ENCODE measurements at places on chromosomes 7 and 10.

- no peak for DNase-seq
Measured at GRCh38 chr7:122803323-122803722, 82.9 kb downstream of the CADPS2 start.

GRCh38 chr7:129405527-129405926, 28.7 kb upstream of the STRIP2 start:
- DNase-seq = no peak

DNA sequence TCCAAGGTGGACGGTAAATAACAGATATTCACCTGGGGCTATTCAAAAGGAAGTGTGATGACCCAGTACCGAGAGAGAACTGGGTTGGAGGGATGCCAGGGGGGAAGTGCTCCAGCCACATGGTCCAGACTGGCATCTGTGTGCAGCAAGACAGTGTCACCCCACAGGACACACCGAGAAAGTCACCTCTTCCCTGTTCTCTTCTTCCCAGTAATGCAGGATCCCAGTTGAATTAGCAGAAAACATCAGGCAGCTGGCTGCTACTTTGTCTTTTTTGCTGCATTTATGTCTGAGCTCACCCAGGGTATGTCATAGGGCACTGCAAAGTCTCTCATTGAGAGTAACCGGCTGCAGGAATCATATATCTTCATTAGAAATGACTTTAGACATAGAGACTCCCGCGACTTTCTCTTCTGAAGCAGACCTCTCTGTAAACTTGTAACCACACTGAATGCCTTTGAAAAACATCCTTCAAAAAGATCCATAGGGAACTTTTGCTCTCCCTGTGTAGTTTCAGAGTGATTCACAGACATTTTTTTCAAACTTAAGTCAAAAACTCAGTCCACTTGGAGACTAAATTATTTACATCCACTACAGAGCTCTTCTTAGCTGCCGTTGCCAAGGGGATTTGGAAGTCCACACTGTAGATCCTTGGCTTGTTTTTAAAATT, 609.0 kb upstream of the DPP6 start:
- no peak for DNase-seq

GRCh38 chr7:127290116-127290655, 37.4 kb upstream of the GRM8 start:
- no peak for DNase-seq

DNA sequence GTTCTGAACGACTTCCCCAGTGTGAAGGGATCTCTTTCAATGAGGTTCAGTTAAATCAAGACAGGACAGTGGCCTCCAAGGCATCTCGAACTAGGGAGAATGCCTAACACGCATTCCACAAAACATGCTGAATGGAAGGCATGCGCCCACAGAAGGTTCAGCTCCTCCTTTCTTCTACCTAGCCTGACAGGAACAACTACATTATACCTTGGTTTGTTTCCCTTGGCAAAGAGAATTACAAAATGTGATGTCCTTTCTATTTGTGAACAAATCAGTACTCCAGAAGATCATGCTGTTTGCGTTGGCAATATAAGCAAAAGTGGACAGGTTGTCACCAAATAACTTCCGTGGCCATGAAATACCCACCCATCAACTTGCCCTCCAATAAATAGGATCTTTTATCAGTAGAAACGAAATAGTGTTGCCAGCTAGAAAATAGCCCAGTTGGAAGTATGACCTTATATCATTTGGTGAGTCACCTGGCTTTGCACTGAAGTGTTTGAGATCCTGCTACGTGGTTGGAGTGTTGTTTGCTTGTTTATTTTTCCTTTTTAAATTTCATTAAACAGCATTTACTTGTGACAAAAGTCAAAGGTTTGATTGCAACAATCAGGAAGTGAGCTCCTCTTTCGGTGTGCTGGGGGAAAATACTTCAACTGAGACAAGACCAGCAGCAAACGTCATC, 117.0 kb upstream of the FAM204A start:
- no peak for DNase-seq

DNA sequence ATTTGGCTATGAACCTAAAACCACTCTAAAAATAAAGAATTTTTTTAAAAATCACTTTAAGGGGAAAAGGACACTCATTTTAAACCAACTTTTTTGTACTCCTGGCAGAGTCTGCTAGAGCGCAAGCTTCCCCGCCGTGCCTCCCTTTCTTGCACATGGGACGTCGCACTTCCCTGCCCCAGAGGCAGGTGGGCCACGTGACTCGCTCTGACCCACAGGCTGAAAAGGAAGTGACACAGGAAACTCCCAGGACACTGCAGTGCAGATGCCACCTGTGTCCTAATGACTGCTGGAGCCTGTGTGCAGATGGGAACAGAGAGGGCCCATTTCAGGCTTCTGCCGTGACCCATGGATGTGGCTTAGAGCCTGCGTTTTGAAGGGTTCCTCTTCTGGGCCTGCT, 142.1 kb upstream of the LANCL2 start:
- no peak for DNase-seq

DNA sequence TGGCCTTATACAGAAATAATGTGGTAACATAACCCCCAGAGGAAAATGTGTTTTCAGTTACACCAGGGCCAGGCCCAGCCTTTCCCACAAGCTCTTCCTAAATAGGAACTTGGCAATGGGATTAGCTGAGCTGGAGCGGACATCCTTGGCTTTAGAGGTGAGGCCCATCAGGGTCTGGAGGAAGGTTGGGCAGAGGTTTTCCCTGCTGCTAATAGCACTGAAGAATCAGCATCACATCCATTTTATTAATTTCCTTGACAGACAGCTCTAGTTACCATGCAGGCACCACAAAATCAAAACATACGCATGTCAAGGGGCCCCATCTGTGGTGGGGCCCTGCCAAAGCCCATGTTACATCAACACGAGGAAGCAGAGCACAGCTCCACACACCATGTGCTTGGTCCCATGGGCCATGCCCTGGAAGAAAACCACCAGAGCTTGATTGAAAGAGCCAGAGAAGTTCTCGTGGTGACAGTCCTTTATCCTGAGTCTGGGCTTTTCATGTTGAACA, 566.6 kb downstream of the KCNMA1 start:
- no peak for DNase-seq

DNA sequence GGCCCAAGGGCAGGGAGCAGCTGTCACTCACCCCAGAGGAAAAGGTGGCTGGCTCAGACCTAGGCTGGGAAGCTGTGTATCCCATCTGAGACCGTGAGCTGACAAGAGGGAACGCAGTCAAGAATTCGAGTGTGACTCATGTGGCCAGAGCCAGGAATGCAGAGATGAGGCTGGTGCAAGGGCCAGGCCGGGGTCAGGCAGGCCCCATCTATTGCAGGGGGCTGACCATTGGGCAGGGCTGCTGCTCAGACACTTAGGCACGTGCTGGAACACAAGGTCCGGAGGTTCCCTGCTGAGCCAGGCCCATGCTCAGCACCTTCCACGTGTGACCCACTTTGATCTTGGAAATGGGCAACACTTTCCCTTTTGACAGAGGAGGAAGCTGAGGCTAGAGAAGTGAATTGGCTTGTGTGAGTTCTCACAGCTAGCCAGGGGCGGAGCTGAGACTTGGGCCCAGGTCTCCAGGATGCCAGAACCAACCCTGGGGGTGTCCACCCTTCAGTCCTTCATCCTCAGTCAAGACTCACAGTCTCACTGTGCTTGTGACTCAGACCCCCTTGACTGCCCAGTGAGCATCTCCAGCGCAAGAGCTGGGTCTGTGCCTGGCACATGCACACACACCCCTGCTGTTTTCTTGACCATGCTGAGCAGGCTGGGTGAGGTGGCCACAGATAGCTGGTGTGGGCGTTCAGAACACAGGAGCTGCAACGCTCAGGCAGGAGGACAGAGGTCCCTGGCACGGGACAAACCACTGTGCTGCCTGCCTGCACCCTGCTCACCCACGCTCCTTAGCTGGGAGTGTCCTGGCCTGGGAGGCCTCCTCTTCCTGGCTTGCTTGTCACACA, 47.6 kb upstream of the PPIF start:
- DNase-seq = no peak

DNA sequence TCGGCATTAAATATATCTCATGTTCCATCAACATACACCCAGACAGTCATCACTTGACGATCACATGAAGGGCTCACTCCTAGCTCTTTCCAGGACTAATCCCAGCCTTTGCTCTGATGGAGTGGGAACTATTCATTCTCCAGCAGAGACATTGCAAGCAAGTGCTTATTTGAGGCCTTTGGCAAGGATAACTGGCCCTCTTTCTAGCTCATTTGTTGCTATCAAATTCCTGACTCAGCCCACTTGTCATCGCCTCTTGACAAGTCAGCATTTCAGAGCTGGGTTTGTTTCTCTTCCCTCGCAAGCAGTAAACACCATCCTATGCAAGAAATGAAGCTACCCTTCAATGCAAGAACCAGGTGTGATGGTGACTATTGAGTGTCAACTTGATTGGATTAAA, 1165.7 kb upstream of the AUTS2 start:
- DNase-seq = no peak

GRCh38 chr7:20351901-20352300, 21.2 kb downstream of the ITGB8 start:
- DNase-seq = no peak

DNA sequence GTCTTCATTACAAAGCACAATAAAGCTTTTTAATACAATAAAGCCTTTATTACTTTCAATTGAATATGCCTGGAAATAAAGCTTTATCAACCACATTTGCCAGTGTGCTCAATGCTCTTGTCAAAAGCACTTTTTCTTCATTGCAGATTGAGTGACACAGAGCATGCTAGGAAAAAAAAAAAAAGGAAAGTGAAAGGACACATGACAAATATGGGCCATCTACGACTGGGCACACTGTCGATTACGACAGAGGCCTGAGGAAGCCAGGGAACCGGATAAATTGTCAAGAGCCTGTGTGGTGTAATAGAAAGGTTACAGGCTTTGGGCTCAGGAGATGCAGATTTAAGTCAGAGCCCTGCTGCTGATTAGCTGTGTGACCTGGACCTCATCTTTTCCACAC, 84.8 kb upstream of the LRGUK start:
- DNase-seq = no peak

GRCh38 chr7:39602351-39602750, 21.0 kb upstream of the RALA start:
- no peak for DNase-seq

- DNase-seq = no peak
Measured at GRCh38 chr10:127370601-127371000, 174.2 kb upstream of the INSYN2A start.

GRCh38 chr10:94645285-94645684, 38.2 kb upstream of the CYP2C18 start:
- DNase-seq = no peak

GRCh38 chr7:25109276-25109675, 15.8 kb downstream of the CYCS start:
- no peak for DNase-seq

DNA sequence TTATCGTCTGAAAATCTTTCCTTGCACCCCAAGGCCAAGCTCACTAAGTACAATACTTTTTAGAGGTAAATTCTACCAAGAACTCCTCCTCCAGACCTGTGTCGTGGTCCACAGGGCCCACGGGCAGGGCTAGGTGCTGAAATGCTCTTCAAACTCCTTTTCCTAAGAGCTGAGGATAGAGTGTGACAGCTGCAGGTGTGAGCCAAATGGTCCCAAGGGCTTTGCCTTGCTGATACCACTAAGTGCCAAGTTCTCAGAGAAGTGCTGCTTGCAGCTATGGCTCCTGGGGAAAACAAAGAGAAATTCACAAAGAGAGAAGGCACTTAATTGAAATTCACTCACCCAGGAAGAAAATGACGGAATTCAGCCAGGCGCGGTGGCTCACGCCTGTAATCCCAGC, 868.9 kb upstream of the AUTS2 start:
- no peak for DNase-seq

GRCh38 chr7:70052691-70053090, 454.4 kb downstream of the AUTS2 start:
- no peak for DNase-seq

- no peak for DNase-seq
Measured at GRCh38 chr7:43943417-43944187, 17.4 kb downstream of the UBE2D4 start.

GRCh38 chr10:127577376-127578258, 28.5 kb downstream of the NPS start:
- DNase-seq = no peak

DNA sequence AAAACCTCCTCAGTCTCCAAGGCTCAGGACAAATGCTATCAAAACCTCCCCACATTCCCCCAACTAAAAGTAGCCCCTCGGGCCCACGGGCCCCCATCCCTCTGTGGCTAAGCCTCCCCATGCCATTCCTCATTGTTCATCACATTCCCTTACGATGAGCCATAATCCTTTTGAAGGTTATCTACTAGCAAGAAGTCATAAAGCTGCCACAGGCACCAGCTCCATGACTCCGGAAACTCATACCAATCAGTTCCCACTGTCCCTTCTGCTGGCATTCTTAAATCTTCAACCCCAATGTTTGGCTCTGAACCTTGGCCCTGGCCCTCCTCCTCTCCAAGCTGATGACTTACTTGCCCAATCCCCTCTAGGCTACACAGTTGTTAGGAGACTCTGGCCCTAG, 19.4 kb upstream of the TM9SF3 start:
- no peak for DNase-seq

DNA sequence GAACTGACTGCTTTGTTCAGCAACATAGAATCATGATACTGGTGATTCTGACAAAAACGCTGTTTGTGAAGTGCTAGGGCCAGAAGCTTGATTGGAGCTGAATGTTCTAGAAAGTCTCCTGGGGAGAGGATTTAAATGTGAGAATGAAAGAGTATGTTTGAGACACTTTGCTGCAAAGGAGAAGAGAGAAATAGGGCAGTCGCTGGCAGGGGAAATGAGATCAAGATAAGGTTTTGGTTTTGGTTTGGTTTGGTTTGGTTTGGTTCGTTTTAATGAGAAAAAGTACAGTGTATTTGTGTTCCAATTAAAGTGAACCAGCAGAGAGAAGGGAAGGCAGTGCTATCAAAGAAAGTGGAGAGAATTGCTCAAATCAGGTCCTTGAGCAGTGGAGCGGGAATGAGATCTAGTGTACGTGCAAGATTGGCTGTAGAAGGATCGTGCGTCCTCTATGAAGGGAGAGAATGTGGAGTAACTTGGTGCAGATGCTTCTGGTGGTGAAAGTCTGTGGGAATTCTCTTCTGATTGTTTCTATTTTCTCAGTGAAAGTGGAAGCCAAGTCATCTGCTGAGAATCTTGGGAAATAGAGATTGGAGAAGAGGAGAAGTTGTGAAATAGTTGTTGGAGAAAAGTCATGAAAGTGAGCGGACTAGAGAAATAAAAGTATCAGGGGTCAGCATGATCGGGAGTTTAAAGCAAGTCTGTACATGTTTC, 270.5 kb downstream of the CCDC3 start:
- no peak for DNase-seq

GRCh38 chr10:19290770-19291169, 242.2 kb downstream of the MALRD1 start:
- no peak for DNase-seq

GRCh38 chr10:62373995-62374861, at the start of gene ZNF365:
ZNF365 (plus strand) TSS chr10:62374369; CDS start chr10:62376194, 1,825 bp downstream.
- DNase-seq = no peak

DNA sequence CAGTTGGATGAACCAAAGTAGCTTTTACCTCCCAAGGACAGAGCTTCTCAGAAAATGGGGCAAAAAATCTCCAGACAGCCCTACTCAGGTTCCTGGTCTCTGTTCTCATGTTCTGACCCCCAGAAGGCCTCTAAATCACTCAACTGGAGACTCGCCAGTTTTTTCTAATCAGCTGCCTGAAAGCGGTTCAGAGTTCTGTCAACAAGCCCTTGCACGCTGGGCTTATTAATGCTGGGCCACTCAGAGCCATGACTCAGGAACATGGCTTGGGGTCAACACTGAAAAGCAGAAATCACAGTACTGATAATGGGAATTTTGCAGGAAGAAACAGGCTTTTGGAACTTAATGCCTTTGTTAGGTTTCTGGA, 15.3 kb downstream of the ECHDC3 start:
- no peak for DNase-seq

Measured in stimulated activated CD8-positive, alpha-beta memory T cell treated with anti-CD3 and anti-CD28 coated beads, Interleukin-2, amount 100 ng/mL, for 1 hour (primary cell).